ENCODE measurements at places on chromosomes 16 and 17. TPM values are rescaled to one million over a fixed set of nuclear protein-coding genes. Genes with fewer than 3 reads are reported as not detected.
A peak's percentile ranks its signal among the peaks of the same experiment; 100 is the strongest.

- no peak for DNase-seq
Measured at GRCh38 chr16:46757339-46758050, 9.4 kb upstream of the MYLK3 start.

- peak; percentile 26 for DNase-seq
Measured at GRCh38 chr16:19885451-19886072, 914 bp upstream of the GPRC5B start.

DNA sequence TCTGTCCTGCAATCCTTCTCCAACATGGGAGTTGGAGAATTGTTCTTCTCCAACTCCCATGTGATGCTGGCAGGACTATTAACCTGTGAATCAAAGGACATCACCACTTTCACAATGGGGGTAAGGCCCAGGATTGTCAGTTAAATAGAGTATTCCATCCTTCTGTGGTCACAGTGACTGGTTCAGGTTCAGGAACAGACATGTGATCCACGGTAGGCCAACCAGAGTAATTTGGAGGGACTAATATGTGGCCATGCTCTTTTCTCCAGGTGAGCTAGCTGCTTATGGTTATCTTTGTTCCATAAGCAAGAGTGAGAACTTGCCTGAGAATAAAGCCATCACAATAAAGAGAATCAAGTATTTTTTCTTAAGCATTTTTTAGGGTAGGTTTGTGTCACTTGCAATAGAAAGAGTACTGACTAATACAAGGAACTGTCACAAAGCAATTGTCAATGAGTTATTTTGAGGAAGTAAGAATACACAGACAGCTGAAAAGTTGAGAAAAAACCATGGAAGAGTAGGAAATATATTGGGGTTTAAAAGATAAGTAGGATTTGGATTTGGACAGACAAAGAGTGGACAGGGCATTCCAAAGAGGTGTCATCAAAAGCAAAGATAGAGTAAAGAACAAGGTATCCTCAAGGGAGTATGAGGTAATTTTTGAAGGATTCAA is 63.4 kb downstream of the BRIP1 start:
- DNase-seq: no peak

TSPAN10 gene
- 2.2 TPM for polyA plus RNA-seq

LRRC75A gene
- 9.7 TPM for polyA plus RNA-seq
